Astrocyte (in vitro differentiated cells and primary cell): ENCODE measurements at places on chromosomes 3 and 15.

- no peak for DNase-seq
Measured at GRCh38 chr3:183448369-183449128, 20.1 kb upstream of the MCF2L2 start.

GRCh38 chr15:81887912-81888311 lies 157.9 kb downstream of the MEX3B start:
- DNase-seq = peak; percentile 79

- DNase-seq = no peak
Measured at GRCh38 chr3:102060814-102061213, 211.5 kb downstream of the NFKBIZ start.

- DNase-seq = peak; percentile 57
Measured at GRCh38 chr15:84840741-84841429, 23.7 kb downstream of the ALPK3 start.

- DNase-seq = no peak
Measured at GRCh38 chr15:92305343-92305742, 88.3 kb upstream of the ST8SIA2 start.

GRCh38 chr15:63233667-63234423 lies 43.6 kb upstream of the APH1B start:
- peak; percentile 88 for DNase-seq

GRCh38 chr15:36294359-36294758 lies 285.1 kb upstream of the CDIN1 start:
- peak; percentile 5 for DNase-seq

- peak; percentile 61 for DNase-seq
Measured at GRCh38 chr3:54917174-54917573, 10.7 kb downstream of the LRTM1 start.

DNA sequence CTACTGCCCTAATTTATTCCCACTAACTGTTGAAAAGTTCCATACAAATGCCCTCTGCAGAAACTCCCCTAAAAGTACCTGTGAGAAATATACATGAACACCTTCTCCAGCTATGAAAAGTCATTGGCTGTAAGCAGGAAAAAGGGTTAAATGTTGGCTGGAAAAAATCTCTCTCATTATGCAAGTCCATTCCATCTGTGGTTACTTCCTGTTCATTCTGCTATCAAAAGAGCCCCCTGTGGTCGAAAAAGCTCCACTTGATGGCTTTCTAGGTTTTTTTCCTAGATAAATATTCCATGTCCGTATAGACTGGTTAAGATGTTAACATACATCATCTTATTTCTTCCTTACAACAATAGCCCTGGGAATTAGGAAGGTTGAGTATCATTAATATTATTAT lies 56.2 kb upstream of the AKAP13 start:
- no peak for DNase-seq

GRCh38 chr15:70248116-70249025 lies 150.7 kb upstream of the TLE3 start:
- no peak for DNase-seq

GRCh38 chr15:67724691-67725375 lies 100.5 kb upstream of the SKOR1 start:
- DNase-seq = no peak

DNA sequence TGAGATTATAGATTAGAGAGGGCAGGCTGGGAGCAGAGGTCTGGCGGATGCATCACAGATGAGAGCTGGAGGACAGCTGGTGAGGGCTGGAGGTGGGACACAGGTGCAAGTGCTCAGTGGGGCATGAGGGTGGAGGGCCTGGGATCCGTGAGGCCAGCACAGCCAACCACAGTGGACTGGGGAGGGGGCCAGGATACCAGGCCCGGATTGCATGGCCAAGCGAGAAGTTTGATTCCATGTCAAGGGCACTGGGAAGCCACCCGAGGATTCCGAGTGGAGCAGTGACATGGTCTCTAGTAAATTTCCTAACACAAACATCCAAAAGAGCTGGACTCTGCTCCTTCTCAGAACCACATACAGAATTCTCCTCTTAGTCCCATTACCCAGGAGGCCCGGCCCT lies 44.0 kb upstream of the SLC41A3 start:
- DNase-seq = no peak

DNA sequence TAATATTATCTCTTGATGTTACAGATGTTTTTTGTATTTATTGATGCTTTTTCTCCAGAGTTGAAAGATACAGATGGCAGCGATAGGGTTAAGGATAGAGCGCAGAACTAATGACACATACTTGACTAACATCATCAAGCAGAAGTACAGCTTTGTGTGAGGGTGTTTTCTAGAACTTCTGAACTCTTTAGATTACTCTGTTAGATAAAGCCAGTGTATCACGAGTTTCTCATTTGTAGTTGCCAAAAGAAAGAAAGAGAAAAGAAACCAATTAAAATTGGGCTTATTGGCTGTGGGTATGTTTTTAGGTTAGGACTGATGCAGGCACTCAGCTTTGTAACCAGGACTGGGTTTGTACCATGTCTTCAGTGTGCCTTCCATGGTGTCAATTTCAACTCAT lies 6.6 kb upstream of the GPR171 start:
- DNase-seq = no peak

- DNase-seq = peak; percentile 47
Measured at GRCh38 chr3:29759411-29760225, 478.7 kb downstream of the RBMS3 start.

- DNase-seq = peak; percentile 43
Measured at GRCh38 chr3:128623762-128624176, 26.8 kb downstream of the RPN1 start.

DNA sequence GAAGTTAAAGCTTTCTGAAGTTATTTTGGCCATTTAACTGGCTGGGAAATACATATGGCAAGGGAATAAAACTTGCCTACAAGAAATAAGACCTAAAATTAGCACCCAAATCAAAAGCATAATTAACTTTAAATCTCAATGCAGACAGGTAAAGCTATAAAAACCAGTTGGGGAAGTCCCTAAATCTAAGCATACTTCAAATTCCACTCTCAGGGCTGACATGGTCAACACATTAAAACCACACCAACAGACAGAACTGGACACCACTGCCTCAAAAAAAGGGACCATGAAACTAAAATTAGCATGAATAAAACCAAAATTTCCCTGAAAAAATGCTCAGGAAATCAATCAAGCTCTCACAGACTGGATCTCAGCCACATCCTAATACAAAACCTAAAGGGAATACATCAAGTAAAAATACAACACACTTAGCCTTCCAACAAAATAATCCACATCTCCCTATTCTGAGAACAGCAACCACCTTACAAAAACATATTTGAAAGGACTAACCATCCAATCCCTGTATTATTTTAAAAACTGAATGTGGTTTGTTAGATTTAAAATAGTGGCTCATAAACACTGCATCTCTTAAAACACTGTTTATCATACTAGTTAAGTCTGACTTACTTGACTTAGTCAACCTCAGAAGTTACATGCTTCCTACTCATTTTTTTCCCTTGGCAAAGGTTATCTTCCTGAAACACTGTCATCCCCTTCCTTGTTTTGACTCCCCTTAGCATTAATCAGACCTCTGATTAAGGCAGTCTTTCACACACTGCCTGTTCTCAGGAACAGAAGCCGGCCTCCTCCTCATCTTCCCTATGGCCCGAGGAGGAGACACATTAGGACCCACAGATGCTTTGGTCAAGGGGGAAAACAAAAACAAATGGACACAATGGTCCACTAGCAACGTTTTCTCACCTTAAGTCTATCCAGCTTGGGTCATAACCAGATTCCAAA lies 8.3 kb downstream of the TRA2B start:
- DNase-seq = peak; percentile 47

- peak; percentile 67 for DNase-seq
Measured at GRCh38 chr15:48400086-48400485, 68.9 kb downstream of the DUT start.

DNA sequence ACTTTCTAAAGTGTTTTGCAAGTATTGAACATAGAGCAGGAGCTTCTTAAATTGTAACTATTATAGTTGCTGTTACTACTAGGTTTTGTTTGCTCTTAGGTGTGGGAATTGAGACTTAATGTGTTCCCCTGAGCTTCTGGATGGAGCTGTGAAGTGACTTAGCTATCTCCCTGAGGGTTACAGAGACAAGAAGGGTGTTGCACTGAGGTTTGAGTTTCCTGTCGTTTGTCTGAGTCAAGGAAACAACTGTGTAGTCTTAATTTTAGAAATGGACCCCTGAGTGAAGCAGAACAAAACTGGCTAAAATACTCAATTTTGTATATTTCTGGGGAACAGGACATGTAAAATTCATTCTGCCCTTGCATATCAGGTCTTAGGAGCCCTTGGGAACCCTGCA lies 20.4 kb downstream of the TTC21A start:
- no peak for DNase-seq

DNA sequence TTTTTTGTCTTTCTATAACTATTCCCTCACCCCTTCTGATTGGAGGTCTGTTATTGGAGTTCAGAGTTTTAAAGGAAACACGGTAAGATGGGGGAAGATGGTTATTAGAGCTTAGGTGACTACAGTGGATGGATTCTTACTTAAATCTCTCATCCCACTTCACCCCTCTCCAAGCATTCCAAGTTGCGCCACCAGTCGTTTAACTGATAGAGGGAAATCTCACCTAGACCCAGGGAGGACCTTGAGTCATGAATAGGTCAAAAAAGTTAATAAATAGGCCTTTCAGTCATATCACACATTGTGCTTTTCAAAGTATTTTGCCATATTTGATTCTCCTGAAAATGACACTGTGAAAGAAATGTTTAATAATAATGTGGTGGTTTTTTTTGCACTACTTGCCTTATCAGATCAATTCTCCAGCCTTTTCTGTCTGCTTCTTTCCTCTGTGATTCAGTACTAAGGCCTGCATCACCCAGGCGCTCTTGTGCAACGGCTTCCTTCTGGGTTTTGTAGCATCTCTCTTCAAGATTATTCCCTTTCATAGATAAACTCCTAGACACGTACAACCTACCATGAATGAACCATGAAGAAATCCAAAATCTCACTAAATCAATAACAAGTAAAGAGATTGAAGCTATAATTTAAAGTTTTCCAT lies 100.4 kb upstream of the TGFBR2 start:
- peak; percentile 61 for DNase-seq

- DNase-seq = peak; percentile 94
Measured at GRCh38 chr3:138686771-138687221, 78.2 kb downstream of the FAIM start.

DNA sequence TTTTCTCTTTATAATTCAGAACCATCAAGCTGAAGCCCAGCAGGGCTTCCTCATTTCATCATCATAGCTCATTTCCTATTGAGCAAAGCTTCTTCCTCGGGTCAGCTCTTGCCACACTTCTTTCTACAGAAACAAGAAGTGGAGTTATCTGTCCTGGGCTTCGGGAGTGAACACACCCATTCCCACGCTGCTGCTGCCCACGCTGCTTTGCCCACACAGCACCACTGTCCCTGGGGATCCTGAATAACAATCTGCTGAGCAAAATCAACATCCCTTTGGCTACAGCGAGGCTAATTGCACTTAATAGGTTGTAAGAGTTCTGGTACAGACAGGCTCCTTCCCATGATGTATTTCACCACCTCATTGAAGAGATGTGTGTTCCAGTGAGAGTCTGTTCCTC lies 23.7 kb downstream of the CEP19 start:
- peak; percentile 10 for DNase-seq

DNA sequence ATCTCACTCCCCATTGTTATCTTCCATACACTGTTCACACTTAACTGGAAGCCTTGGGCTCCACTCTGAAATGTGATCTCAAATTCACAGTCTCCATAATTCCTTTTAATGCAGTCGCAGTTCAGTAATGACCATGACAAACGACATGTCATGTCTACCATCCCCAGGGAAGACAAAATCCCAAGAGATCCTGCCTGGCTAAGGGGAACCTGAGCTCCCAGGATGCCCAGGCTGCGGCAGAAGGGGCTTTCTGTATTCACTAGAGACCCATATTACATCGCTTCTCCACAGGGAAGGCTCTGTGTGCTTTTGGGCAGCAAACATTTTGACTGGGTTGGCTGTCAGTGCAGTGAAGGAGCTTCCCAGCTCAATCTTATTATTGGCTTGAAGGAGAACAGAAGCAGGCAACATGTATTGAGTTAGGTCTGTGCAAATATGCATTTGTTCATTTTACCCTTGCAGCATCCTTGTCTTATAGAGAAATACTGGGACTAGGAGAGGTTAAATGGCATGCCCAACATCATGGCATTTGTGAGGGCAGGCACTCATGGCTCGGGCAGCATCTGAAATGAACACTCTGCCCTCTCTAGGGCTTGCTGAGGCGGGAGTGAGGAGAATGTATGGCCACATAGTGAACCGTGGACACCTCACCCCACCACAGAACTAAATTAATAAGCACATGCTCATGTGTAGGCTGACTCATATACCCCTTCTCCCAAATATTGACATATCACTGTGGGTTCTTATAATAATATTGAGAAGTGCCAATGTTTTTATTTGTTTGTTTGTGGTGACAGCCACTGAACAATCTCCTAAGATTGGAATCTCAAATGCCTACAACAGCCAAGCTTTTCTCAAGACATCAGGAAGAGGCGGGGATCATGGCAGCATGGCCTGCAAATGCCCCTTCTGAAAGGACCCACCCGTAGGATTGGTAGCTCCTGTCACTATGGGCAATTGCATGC lies 141.6 kb upstream of the FOXB1 start:
- no peak for DNase-seq
